ENCODE measurements at places on chromosomes 1 and 21.

- no peaks in the 10 kb centered on the region for H3K27me3 ChIP-seq
- H3K27ac ChIP-seq: no peak overlapping the region
- DNase-seq: no peak
- H3K36me3 ChIP-seq: no peaks in the 10 kb centered on the region
- no peaks in the 10 kb centered on the region for H3K4me1 ChIP-seq
Observed at GRCh38 chr1:62406576-62406975, 30.3 kb upstream of the USP1 start.

GRCh38 chr1:203477748-203478147 is 2.1 kb downstream of the PRELP start:
- no peaks in the 10 kb centered on the region for H3K36me3 ChIP-seq
- peaks cover 7% of the 10 kb centered on the region for H3K4me1 ChIP-seq
- peak overlapping the region; percentile 70 for H3K27ac ChIP-seq
- no peak for DNase-seq

DNA sequence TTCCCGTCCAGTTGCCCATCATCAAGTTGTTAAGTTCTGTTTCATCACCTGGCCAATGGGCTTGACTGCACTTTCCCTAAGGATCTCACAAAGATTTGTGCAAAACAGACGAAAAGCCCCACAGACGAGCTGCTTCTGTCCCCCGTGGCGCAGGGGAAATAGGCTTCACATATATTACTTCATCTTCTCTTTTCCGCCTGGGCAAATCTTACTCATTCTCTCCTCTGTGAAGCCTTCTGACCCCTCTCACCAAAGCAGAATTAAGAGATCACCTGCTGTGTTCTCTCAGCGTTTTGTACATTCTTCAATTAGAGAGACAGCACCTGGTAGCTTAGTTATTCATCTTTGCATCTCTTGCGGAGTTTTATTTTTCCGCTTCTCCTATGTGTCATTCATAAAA is 129.8 kb downstream of the IGSF21 start:
- H3K36me3 ChIP-seq: no peaks in the 10 kb centered on the region
- H3K4me3 ChIP-seq: no peak overlapping the region

DNA sequence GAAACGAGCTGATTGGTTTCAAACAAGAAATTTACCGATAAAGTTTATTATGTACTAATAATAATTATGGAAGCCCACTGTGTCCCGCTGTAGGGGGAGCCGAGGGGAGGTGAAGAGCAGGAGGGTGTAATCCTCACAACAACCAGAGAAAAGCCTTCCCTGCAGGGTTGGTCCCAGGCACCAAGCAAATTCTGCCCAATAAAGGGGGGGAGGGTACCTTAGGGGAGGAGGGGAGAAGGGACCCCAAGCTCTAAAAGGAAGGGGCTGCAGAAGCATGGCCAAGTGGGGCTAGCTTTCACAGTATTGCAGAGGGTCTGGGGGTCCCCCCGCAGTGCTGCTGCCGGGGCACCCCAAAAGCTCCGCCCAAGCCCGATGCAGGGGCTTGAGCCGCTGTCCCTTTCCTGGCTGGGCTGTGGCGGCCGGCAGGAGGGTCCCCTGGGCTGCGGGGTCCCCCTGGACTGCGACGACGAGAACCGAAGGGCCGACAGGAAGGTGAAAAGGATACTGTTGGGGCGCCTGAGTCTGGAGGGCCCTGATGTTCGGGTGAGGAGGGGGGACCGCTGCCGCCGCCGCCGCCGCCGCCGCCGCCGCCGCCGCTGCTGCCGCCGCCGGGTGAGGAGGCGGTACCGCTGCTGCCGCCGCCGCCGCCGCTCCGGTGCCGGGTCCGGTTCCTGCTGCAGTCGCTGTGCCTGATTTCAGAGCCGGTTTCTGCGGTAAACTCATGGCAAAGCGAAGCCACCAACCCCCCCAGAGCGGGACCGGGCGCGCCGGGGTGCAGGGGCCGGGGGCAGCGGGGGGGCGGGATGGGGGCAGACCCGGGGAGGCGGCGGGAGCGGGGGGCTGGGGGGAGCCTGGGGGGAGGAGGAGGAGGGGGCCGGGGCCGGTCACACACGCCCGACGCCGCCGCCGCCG is 771 bp downstream of the EIF4G3 start:
- H3K36me3 ChIP-seq: no peaks in the 10 kb centered on the region
- H3K4me1 ChIP-seq: peaks cover 15% of the 10 kb centered on the region
- H3K27ac ChIP-seq: peak overlapping the region; percentile 95
- H3K27me3 ChIP-seq: no peaks in the 10 kb centered on the region
- H3K4me3 ChIP-seq: peak overlapping the region; percentile 79

- H3K27me3 ChIP-seq: no peaks in the 10 kb centered on the region
- H3K36me3 ChIP-seq: no peaks in the 10 kb centered on the region
- no peak for DNase-seq
- H3K4me1 ChIP-seq: peaks cover 5% of the 10 kb centered on the region
Observed at GRCh38 chr1:31801458-31801857, 14.4 kb downstream of the SPOCD1 start.

GRCh38 chr1:15802234-15802965 is 5.0 kb downstream of the UQCRHL start:
- H3K4me3 ChIP-seq: no peak overlapping the region
- H3K4me1 ChIP-seq: peaks cover 29% of the 10 kb centered on the region
- H3K27me3 ChIP-seq: no peaks in the 10 kb centered on the region

- no peaks in the 10 kb centered on the region for H3K27me3 ChIP-seq
- no peaks in the 10 kb centered on the region for H3K4me1 ChIP-seq
- no peak overlapping the region for H3K4me3 ChIP-seq
- no peak for DNase-seq
- no peak overlapping the region for H3K27ac ChIP-seq
Observed at GRCh38 chr1:181531441-181531840, 48.1 kb downstream of the CACNA1E start.

- no peaks in the 10 kb centered on the region for H3K36me3 ChIP-seq
- H3K27me3 ChIP-seq: no peaks in the 10 kb centered on the region
- no peak overlapping the region for H3K27ac ChIP-seq
- DNase-seq: no peak
- H3K4me3 ChIP-seq: no peak overlapping the region
Observed at GRCh38 chr1:103111926-103112325, 3.6 kb upstream of the COL11A1 start.

- DNase-seq: peak; percentile 85
- no peak overlapping the region for H3K27ac ChIP-seq
- no peaks in the 10 kb centered on the region for H3K36me3 ChIP-seq
Observed at GRCh38 chr21:33070998-33071769, 1.2 kb downstream of the OLIG1 start.

DNA sequence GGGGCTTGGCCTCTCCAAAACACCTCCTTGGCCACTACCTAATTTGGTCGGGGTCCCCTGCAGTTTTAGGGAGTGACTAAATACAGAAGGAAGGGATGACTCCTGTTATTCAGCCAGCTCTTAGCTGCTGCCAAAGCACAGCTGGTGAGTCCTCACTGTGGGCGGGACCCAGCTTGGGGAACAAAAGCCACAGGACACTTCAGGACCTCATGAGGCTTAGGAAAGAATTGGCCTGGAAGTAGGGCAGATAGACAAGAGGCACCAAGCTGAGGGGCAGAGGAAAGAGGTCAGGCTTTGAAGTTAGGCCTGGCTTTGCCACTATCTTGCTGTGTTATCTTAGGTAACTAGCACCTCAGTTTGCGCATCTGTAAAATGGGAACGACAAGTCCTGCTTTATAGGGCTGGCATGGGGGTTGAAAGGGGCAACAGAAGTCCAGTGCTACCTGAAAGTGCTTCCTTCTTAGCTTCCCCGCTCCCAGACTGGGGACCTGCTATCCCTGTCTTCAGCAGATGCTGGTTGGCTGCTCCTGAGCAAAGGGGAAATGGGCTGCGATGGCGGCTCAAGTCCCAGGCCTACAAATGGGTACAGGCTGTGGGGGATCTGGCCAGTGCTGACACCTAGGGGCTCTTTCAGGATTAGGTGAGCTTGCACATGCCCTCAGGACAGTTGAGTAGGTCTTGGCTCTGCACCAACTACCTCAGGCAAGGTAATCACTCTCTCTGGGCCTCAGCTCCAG is 15.7 kb downstream of the IFI6 start:
- peaks cover 25% of the 10 kb centered on the region for H3K4me1 ChIP-seq
- H3K4me3 ChIP-seq: no peak overlapping the region
- peak overlapping the region; percentile 73 for H3K27ac ChIP-seq
- DNase-seq: no peak
- no peaks in the 10 kb centered on the region for H3K27me3 ChIP-seq

GRCh38 chr1:108617724-108618056 is 43.2 kb downstream of the HENMT1 start:
- no peak for DNase-seq
- no peaks in the 10 kb centered on the region for H3K36me3 ChIP-seq
- H3K4me1 ChIP-seq: no peaks in the 10 kb centered on the region
- no peaks in the 10 kb centered on the region for H3K27me3 ChIP-seq
- no peak overlapping the region for H3K27ac ChIP-seq

GRCh38 chr1:156148216-156148615 is 5.2 kb upstream of the SEMA4A start:
- no peak for DNase-seq
- peaks cover 38% of the 10 kb centered on the region for H3K4me1 ChIP-seq
- H3K36me3 ChIP-seq: no peaks in the 10 kb centered on the region

- no peak for DNase-seq
- no peaks in the 10 kb centered on the region for H3K27me3 ChIP-seq
- H3K27ac ChIP-seq: no peak overlapping the region
- H3K36me3 ChIP-seq: no peaks in the 10 kb centered on the region
Observed at GRCh38 chr1:10968411-10968826, 44.0 kb upstream of the TARDBP start.

DNA sequence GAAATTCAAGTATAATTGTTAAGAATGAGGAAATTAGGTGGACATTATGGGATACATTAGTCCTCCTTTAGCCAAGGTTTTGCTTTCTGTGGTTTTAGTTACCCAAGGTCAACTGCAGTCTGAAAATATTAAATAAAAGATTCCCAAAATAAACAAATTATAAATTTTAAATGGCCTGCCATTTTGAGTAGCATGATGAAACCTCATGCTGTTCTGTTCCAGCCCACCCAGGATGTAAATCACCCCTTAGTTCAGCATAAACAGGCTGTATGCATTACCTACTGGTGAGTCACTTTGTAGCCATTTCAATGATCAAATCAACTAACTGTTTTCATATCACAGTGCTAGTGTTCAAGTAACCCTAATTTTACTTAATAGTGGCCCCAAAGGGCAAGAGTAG is 132.5 kb upstream of the LYPLAL1 start:
- H3K4me3 ChIP-seq: no peak overlapping the region
- no peaks in the 10 kb centered on the region for H3K4me1 ChIP-seq
- no peak overlapping the region for H3K27ac ChIP-seq
- DNase-seq: no peak

DNA sequence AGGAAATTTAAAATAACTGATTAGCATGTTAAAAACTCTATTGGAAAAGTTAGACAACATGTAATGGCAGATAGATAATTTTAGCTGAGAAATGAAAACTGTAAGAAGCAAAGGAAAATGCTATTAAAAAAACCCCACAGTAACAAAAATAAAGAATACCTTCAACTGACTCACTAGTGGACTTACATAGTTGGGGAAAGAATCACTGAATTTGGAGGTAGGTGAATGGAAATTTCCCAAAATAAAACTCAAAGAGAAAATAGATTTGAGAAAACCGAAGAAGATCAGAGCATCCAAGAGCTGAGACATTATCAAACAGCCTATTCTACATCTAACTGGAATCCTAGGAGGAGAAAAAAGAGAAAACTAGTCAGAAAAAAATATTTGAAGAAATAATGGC is 34.7 kb downstream of the PDE4B start:
- no peak overlapping the region for H3K27ac ChIP-seq
- no peak for DNase-seq
- no peak overlapping the region for H3K4me3 ChIP-seq
- H3K4me1 ChIP-seq: no peaks in the 10 kb centered on the region
- H3K36me3 ChIP-seq: no peaks in the 10 kb centered on the region

GRCh38 chr1:56590520-56591011 is 11.2 kb upstream of the PLPP3 start:
- no peaks in the 10 kb centered on the region for H3K36me3 ChIP-seq
- no peak overlapping the region for H3K27ac ChIP-seq
- no peak for DNase-seq
- H3K4me3 ChIP-seq: no peak overlapping the region
- H3K27me3 ChIP-seq: no peaks in the 10 kb centered on the region

GRCh38 chr1:114756949-114757454 is 782 bp downstream of the CSDE1 start:
- peaks cover 58% of the 10 kb centered on the region for H3K4me1 ChIP-seq
- H3K27ac ChIP-seq: peak overlapping the region; percentile 100
- DNase-seq: no peak

GRCh38 chr1:22808186-22808675 is 97.6 kb downstream of the EPHB2 start:
- H3K27me3 ChIP-seq: no peaks in the 10 kb centered on the region
- no peak for DNase-seq
- H3K27ac ChIP-seq: no peak overlapping the region
- no peak overlapping the region for H3K4me3 ChIP-seq
- no peaks in the 10 kb centered on the region for H3K36me3 ChIP-seq

DNA sequence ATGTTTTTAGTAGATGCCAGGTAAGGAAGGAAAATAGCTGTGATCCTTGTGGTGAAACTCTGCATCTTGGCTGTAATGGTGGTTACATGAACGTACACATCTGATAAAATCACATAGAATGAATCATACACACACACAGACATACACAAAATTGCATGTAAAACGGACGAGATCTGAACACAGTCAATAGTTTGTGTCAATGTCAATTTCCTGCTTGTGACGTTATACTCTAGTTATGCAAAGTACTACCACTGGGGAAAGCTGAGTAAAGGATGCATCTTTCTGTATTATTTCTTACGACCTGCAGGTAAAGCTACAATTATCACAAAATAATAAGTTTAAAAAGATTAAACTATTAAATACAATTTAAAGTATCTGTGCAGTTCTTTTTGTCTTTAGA is 493.7 kb upstream of the ZP4 start:
- H3K36me3 ChIP-seq: no peaks in the 10 kb centered on the region
- no peak overlapping the region for H3K27ac ChIP-seq
- no peaks in the 10 kb centered on the region for H3K27me3 ChIP-seq
- no peak for DNase-seq
- H3K4me3 ChIP-seq: no peak overlapping the region
- H3K4me1 ChIP-seq: no peaks in the 10 kb centered on the region

- no peak overlapping the region for H3K27ac ChIP-seq
- no peak for DNase-seq
- H3K36me3 ChIP-seq: no peaks in the 10 kb centered on the region
Observed at GRCh38 chr1:18018366-18018765, 89.2 kb upstream of the IGSF21 start.

DNA sequence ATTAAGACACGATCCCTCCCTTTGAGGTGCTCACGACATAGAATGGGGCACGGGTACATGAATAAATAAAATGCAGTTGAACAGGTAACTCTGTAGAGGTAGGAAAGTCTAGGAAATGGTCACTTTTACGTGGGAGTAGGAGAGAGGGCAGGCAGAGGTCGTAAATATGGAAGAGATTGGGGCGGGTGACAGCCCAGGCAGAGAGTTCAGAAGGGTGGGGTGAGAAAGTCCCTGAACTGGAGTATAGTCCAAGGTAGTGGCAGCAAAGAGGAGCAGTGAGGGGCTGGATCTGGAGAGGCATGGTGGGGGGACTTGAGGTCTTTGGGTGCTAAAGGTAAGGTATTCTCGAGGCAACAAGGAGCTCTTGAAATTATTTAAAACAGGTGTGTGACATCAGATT is 147.9 kb downstream of the C1orf21 start:
- no peaks in the 10 kb centered on the region for H3K4me1 ChIP-seq
- peak overlapping the region; percentile 14 for H3K27ac ChIP-seq
- H3K4me3 ChIP-seq: no peak overlapping the region
- H3K36me3 ChIP-seq: no peaks in the 10 kb centered on the region

GRCh38 chr1:167601442-167602383 is 28.3 kb upstream of the RCSD1 start:
- H3K27ac ChIP-seq: peak overlapping the region; percentile 64
- peaks cover 28% of the 10 kb centered on the region for H3K4me1 ChIP-seq
- H3K4me3 ChIP-seq: no peak overlapping the region
- no peaks in the 10 kb centered on the region for H3K36me3 ChIP-seq

Data from upper lobe of left lung (tissue), 6 donors.